ENCODE measurements at places on chromosomes 1 and 21. TPM values are rescaled to one million over a fixed set of nuclear protein-coding genes. Genes with fewer than 3 reads are reported as not detected.

DNA sequence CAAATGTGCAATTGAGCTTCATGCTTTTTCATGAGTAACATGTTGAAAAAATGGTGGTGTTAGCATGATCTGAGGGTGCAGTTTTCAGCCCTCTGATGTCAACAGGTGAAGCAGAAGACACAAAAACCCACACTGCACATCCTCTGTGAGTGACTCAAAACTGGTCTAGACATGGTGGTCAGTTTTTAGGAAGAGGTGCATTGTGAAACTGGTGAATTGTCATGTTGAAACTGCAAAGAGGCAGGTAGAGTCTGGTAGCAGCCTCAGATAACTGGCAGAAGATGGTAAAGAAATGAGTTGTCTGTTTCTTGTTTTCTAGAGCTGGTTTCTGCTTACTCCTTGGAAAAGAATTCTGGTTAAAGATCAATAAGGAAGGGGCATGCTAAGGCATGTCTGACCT, 97.3 kb upstream of the HMCN1 start:
- no peak overlapping the region for H3K27ac ChIP-seq
- H3K36me3 ChIP-seq = no peaks in the 10 kb centered on the region

DNA sequence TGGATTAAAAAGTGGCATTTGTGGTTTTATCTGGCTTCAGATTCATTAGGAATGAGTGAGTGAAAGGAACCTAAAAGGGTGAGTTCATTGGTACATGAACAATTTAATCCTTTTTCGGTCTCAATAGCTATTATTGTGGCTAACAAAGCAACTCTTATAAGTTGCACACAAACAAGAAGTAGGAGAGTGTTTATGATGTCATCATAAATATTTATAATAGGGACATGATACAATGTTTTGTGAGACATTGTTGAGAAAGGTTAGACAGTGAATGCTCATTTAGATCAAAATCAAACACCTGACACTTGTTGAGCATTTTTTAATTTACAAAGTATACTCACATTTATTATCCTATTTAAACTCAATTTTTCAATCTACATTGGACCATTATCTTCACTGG, 363.4 kb downstream of the PDE4B start:
- peaks cover 3% of the 10 kb centered on the region for H3K4me1 ChIP-seq
- H3K4me3 ChIP-seq = no peak overlapping the region
- no peak overlapping the region for H3K27ac ChIP-seq
- H3K36me3 ChIP-seq = no peaks in the 10 kb centered on the region
- no peak for DNase-seq

DNA sequence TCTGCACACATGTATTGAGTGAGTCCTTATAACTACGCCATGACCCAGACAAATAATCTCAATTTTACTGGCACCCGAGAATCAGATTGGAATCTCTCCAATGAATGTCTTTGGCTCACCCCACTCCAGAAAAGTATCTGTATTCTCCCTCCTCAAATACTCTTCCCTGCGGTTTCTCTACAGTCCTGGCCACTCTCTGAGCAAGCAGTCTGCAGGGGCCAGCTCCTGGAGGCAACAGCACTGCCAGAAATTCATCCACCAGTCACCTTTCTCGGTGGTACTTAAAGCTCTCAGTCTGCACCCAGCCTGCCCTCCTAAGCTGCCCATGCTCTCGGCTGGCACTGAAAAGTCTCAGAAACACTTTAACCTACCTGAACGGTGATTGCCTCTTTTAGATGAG, 16.1 kb upstream of the LYST start:
- H3K27me3 ChIP-seq = no peaks in the 10 kb centered on the region
- no peak overlapping the region for H3K4me3 ChIP-seq
- no peaks in the 10 kb centered on the region for H3K36me3 ChIP-seq
- no peak for DNase-seq
- peak overlapping the region; percentile 58 for H3K27ac ChIP-seq
- peaks cover 10% of the 10 kb centered on the region for H3K4me1 ChIP-seq

DNA sequence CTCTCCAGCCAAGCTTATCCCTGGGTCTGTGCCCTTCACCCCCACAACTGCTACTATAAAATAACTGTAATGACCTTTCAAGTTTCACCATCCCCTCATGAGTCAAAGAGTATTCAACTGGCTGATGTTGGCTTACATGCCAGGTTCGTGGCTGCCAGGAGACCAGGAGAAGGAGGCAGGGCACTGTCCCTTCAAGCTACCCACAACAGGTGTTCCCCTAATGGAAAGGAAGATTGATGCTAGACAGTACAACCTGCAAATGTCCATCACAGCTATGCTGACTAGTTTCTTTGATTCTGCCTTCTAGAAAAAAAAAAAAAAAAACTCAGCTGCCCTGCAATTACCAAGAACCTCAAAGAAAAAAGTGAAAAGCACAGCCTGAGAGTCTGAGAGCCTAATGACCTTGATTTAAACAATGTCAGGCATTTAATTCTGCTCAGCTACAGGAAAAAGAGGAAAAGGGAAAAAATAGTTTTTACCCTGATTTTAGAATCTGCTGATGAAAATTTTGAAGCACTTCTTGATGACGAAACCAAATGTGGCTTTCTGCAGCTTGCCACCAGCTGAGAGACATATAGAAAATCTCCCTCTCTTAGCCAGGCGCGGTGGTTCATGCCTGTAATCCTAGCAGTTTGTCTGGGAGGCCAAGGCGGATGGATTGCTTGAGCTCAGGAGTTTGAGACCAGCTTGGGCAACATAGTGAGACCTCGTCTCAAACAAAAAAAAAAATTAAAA, 82.7 kb upstream of the ROR1 start:
- H3K27ac ChIP-seq = no peak overlapping the region
- H3K27me3 ChIP-seq = no peaks in the 10 kb centered on the region
- H3K4me3 ChIP-seq = no peak overlapping the region
- H3K4me1 ChIP-seq = no peaks in the 10 kb centered on the region

WNT3A gene
- not detected for total RNA-seq

DNA sequence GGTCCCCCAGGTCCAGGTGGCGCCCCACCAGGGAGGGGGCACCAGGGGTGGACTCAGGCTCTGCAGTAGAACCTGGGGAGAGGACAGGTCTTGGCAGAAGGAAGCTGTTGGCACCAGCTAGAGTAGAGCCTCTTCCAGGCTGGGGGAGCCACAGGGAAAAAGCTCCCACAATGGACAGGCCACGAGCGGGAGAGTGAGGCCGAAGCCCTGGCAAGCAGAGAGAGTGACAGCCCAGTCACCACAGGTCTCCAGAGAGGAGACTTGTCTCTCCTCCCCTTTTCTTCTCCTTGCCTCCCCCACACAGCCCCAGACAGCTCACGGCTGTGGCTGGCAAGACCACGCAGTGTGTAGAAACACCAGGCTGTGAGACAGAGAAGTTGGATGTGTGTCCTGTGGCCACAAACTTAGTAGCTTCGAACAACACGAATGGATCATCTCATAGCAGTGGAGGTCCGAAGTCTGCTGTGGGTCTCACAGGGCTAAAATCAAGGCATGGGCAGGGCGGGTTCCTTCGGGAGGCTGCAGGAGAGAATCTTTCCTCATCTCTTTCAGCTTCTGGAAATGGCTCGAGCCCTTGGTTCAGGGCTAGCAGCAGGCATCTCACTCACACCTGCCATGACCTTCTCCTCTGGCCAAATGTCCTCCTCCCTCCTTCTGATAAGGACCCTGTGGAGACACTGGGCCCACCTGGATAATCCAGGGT, 3.3 kb downstream of the KRTAP12-4 start:
- no peak overlapping the region for H3K4me3 ChIP-seq
- H3K4me1 ChIP-seq = no peaks in the 10 kb centered on the region
- no peaks in the 10 kb centered on the region for H3K36me3 ChIP-seq
- no peaks in the 10 kb centered on the region for H3K27me3 ChIP-seq

GRCh38 chr21:32994305-32994704, 31.4 kb upstream of the OLIG2 start:
- no peak for DNase-seq
- no peak overlapping the region for H3K27ac ChIP-seq
- H3K4me1 ChIP-seq = no peaks in the 10 kb centered on the region
- no peaks in the 10 kb centered on the region for H3K36me3 ChIP-seq
- H3K27me3 ChIP-seq = no peaks in the 10 kb centered on the region

- no peaks in the 10 kb centered on the region for H3K36me3 ChIP-seq
- no peak overlapping the region for H3K27ac ChIP-seq
- DNase-seq = peak; percentile 86
- H3K27me3 ChIP-seq = no peaks in the 10 kb centered on the region
- peaks cover 4% of the 10 kb centered on the region for H3K4me1 ChIP-seq
Observed at GRCh38 chr1:58768971-58769808, 14.7 kb downstream of the JUN start.

DNA sequence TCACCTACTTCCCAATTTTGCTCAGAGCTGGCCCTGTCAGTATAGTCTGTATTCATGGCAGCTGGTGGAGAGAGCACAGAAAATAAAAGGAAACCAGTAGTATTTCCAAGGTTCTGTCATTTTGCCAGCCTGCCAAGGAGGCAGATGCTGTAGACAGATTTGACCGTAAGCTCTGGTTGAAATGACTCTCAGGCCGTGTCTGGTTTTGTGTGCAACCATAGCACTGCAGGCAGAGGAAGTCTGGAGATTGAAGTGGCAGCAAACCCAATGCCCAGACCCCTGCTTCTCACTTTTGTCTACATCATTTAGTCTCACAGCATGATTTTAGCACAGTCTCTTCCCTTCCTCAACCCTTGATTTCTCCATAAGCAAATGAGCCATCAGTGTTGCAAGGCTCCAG, 291.7 kb downstream of the PAPPA2 start:
- no peaks in the 10 kb centered on the region for H3K27me3 ChIP-seq
- DNase-seq = no peak
- no peak overlapping the region for H3K4me3 ChIP-seq
- H3K4me1 ChIP-seq = no peaks in the 10 kb centered on the region

PEX19 gene
- 103 TPM for total RNA-seq

CFHR4 gene
- not detected for total RNA-seq

- H3K4me1 ChIP-seq = peaks cover 43% of the 10 kb centered on the region
- no peak overlapping the region for H3K27ac ChIP-seq
- no peak for DNase-seq
- H3K36me3 ChIP-seq = no peaks in the 10 kb centered on the region
- H3K27me3 ChIP-seq = no peaks in the 10 kb centered on the region
Observed at GRCh38 chr1:206472024-206472423, 1.7 kb downstream of the IKBKE start.

DNA sequence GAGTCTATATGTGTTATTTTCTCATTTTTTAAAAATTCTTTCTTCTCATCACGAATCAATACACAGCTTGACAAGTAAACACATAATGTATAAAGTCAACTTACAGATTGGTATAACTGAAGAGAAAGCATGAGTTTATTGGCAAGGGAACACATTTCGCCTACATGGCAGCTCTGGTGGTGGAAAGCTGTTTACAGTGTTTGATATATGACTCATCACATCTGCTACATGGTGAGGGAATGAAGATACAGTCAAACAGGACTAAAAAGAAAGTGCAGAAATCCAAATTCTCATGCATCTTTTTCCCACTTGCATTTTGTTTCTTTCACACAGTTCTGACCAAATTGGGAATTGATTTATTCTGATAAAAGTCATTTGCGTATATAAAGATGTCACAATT, 122.2 kb upstream of the ADGRL4 start:
- H3K4me3 ChIP-seq = no peak overlapping the region
- H3K27ac ChIP-seq = no peak overlapping the region
- H3K4me1 ChIP-seq = no peaks in the 10 kb centered on the region
- no peaks in the 10 kb centered on the region for H3K36me3 ChIP-seq
- no peak for DNase-seq
- H3K27me3 ChIP-seq = no peaks in the 10 kb centered on the region

GRCh38 chr1:8293118-8293517, 24.8 kb upstream of the SLC45A1 start:
- no peaks in the 10 kb centered on the region for H3K27me3 ChIP-seq
- H3K4me3 ChIP-seq = no peak overlapping the region
- H3K27ac ChIP-seq = no peak overlapping the region
- no peak for DNase-seq
- H3K4me1 ChIP-seq = no peaks in the 10 kb centered on the region

GRCh38 chr1:218247339-218247738, 37.8 kb upstream of the RRP15 start:
- no peak overlapping the region for H3K4me3 ChIP-seq
- no peaks in the 10 kb centered on the region for H3K27me3 ChIP-seq
- no peak for DNase-seq

DNA sequence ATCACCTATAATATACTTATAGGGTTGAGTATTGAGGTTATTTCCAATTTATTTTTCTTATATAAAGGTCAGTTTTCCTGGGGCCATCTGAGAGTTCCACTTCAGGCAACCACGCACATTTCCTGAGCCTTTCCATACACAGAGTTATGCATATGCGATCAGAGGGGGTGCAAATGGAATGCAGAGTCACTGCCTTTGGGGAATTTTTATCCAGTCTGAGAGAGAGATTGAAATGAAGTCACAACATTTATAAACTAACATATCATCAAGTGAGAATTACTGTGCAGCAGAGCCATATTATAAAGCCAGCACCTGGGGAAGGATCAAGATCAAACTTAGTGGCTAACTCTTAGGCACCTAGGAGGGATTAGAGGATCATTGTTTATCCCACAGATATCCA, 299.9 kb upstream of the PLXNA2 start:
- H3K27ac ChIP-seq = no peak overlapping the region
- no peaks in the 10 kb centered on the region for H3K27me3 ChIP-seq
- H3K4me3 ChIP-seq = no peak overlapping the region

- H3K36me3 ChIP-seq = no peaks in the 10 kb centered on the region
- H3K4me3 ChIP-seq = no peak overlapping the region
- no peak for DNase-seq
- H3K27me3 ChIP-seq = no peaks in the 10 kb centered on the region
Observed at GRCh38 chr1:57411262-57411661, 12.6 kb downstream of the DAB1 start.

GRCh38 chr1:27292106-27292505, 29.9 kb upstream of the TMEM222 start:
- no peak overlapping the region for H3K4me3 ChIP-seq
- H3K27me3 ChIP-seq = no peaks in the 10 kb centered on the region
- DNase-seq = no peak

GRCh38 chr1:3712573-3713535, 39.4 kb upstream of the CCDC27 start:
- H3K27me3 ChIP-seq = no peaks in the 10 kb centered on the region
- no peak overlapping the region for H3K4me3 ChIP-seq

DNA sequence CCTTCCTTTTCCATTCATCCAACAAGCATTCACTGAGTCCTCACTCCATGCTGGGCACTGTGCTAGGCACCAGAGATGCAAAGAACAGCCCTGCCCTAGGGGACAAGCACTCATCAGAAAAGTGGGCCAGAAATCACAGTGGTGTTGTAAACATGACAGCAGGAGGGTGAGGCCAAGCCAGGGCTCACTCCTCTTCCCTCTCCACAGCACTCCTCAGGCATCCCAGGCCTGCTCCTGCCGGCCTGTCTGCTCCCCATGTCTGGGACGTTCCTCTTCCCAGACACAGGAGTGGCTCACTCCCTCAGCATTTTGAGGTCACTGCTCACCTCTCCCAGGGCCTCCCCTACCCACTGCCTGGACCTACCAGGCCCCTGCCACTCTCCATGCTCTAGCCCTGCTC, 61.8 kb downstream of the KCND3 start:
- H3K36me3 ChIP-seq = no peaks in the 10 kb centered on the region
- H3K4me3 ChIP-seq = no peak overlapping the region
- H3K27me3 ChIP-seq = no peaks in the 10 kb centered on the region
- DNase-seq = no peak
- no peaks in the 10 kb centered on the region for H3K4me1 ChIP-seq

GRCh38 chr21:21051109-21052055, 53.2 kb downstream of the NCAM2 start:
- H3K27me3 ChIP-seq = no peaks in the 10 kb centered on the region
- no peak for DNase-seq
- H3K36me3 ChIP-seq = no peaks in the 10 kb centered on the region
- no peak overlapping the region for H3K4me3 ChIP-seq

KCNJ9 gene
- total RNA-seq = not detected

BCAR3 gene
- 42.9 TPM for total RNA-seq
